ENCODE measurements at places on chromosomes 1 and 21. TPM values are rescaled to one million over a fixed set of nuclear protein-coding genes. Genes with fewer than 3 reads are reported as not detected.

Gene ADGRB2
- 4.0 TPM for total RNA-seq

Gene FGR
- not detected for total RNA-seq

Gene DCDC2B
- not detected for total RNA-seq

Gene CDCA8
- total RNA-seq, result 6.1 TPM

Gene FOXD3
- total RNA-seq, result not detected

Gene CNIH3
- total RNA-seq, result 4.9 TPM

Gene FAM110D
- under 0.01 TPM for total RNA-seq

Gene RAVER2
- 3.3 TPM for total RNA-seq

Gene ADAM30
- total RNA-seq, result not detected

Gene FCRL5
- not detected for total RNA-seq

Gene C1QB
- not detected for total RNA-seq

Gene AIM2
- not detected for total RNA-seq

Gene PTPRF
- total RNA-seq, result 32.2 TPM

Gene FCRL1
- total RNA-seq, result not detected

Gene CLDN19
- not detected for total RNA-seq

Gene LENEP
- total RNA-seq, result 0.99 TPM

Gene MIB2
- total RNA-seq, result 58.3 TPM

Gene RHEX
- not detected for total RNA-seq

Gene SYDE2
- total RNA-seq, result 4.4 TPM

Gene C1orf53
- 3.9 TPM for total RNA-seq

Gene TAS1R3
- 0.26 TPM for total RNA-seq

Gene TGFB2
- 5.7 TPM for total RNA-seq

Gene SIPA1L2
- 6.2 TPM for total RNA-seq

Gene HAO2
- not detected for total RNA-seq

Gene VTCN1
- total RNA-seq, result not detected

Gene RAB7B
- 7.5 TPM for total RNA-seq

Data from aortic smooth muscle cell (primary cell).